MM.1S (cell line): ENCODE measurements at places on chromosomes 5 and 9.

DNA sequence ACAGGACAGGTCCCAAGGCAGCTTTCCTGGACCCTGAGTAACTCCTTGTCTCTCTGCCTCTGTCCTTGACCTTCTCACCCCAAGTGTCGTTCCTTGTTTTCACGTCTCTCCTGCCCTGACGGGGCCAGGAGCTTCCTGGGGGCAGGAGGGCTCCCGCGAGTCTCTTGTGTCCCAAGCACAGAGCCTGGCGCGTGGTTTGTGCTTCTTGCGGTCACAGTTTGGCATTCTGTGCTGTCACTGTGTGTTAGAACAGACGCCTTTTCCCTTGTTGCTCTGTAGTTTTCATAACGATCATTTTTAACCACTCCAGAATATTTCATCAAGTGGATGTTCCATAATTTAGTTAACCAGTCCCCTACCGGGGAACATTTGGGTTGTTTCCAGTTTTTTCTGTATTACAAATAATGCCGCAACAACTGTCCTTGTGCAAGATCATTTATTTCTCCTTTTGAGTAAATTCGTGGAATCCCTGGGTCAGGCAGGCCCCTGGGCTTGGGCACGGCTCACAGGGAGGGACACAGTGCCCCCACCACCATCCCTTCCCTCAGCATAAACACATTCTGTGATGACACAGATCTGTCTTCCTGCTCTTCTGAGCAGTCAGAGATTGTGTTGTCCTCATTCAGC is 71.9 kb downstream of the TSPAN17 start:
- H3K27ac ChIP-seq, result no peak overlapping the region
- DNase-seq, result no peak
- peaks cover 96% of the 10 kb centered on the region for H3K27me3 ChIP-seq

GRCh38 chr9:33105959-33106358 is 29.5 kb upstream of the SMU1 start:
- DNase-seq, result no peak
- H3K27ac ChIP-seq, result no peak overlapping the region
- H3K36me3 ChIP-seq, result no peaks in the 10 kb centered on the region
- no peak overlapping the region for H3K4me3 ChIP-seq
- H3K27me3 ChIP-seq, result no peaks in the 10 kb centered on the region

DNA sequence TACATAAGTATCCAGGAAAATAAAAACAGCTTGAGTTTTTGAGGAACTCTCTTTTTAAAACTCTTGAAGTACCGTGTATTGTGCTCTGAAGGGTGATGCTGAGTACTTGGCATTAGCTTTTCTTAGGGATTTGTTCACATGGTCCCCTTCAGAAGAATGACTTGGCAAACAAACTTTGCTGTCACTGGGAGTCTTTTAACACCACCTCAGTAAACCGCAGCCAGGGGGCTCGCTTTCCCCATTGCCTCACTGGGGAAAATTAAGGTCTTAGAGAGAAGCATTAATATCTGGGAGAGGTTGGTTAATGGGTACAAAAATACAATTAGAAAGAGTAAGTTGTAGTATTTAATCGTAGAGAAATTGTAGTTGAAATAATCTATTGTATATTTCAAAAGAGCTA is 105.9 kb upstream of the DAP start:
- no peak for DNase-seq
- no peaks in the 10 kb centered on the region for H3K36me3 ChIP-seq
- no peaks in the 10 kb centered on the region for H3K27me3 ChIP-seq
- H3K4me1 ChIP-seq, result no peaks in the 10 kb centered on the region
- H3K4me3 ChIP-seq, result no peak overlapping the region

DNA sequence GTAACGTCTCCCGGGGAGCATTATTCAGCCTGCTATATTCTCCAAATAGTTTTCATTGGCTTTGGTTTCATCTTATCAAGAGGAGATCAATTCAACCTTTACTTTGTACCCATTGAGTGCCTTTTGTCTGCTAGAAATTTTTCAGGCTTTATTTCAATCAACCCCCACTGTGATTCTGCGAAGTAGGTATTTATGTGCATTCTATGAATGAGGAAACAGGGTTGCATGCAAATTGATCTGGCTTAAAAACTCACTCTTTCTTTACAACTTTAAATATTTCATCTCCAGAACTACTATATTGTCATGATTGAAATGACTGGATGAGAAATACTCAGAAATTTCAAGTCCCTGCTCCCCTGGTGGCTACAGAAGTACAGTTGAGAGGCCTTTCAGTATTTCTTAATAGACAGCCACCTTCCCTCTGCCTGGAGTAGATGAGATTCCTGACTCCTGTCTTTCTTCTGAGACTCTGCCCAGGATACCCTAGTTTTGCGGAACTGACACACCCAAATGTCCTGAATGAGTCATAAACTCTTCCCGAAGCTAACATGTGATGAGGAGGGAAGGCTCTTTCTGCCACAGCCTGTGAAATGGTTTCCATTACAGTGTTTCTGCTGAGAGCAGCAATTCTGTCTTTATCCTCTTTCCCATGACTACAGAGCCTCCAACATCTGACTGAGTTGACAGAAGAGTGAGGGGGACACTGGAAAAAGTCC is 52.6 kb upstream of the TNC start:
- no peaks in the 10 kb centered on the region for H3K36me3 ChIP-seq
- no peaks in the 10 kb centered on the region for H3K27me3 ChIP-seq
- no peak overlapping the region for H3K27ac ChIP-seq
- H3K4me3 ChIP-seq, result no peak overlapping the region
- no peak for DNase-seq
- peaks cover 5% of the 10 kb centered on the region for H3K4me1 ChIP-seq

- no peak overlapping the region for H3K4me3 ChIP-seq
- no peaks in the 10 kb centered on the region for H3K4me1 ChIP-seq
- no peak for DNase-seq
- no peaks in the 10 kb centered on the region for H3K27me3 ChIP-seq
- H3K27ac ChIP-seq, result no peak overlapping the region
Measured at GRCh38 chr5:98721231-98721928, 52.1 kb upstream of the RGMB start.
